ENCODE measurements at places on chromosomes 6 and 20. TPM values are rescaled to one million over a fixed set of nuclear protein-coding genes. Genes with fewer than 3 reads are reported as not detected.

GRCh38 chr6:21295506-21296240 lies 297.9 kb upstream of the SOX4 start:
- peak; percentile 45 for DNase-seq

DNA sequence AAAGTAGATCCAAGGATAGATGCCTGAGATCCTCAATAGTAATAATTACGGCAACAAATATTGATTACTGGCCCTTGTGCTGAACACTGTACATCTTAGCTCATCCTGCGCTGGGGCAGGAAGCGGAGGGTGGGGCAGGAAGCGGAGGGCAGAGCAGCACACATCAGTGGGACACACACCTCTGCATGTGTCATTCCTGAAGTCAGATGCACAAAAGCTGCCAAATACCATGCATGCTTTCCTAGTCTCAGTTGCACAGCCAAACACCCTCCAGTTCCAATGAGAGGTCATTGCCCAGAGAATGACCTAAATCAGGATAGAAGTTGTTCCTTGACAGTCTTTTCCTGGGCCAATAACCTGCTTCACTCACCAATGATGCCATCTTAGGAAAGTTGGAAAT lies 74.4 kb upstream of the FOXC1 start:
- DNase-seq: no peak

DNA sequence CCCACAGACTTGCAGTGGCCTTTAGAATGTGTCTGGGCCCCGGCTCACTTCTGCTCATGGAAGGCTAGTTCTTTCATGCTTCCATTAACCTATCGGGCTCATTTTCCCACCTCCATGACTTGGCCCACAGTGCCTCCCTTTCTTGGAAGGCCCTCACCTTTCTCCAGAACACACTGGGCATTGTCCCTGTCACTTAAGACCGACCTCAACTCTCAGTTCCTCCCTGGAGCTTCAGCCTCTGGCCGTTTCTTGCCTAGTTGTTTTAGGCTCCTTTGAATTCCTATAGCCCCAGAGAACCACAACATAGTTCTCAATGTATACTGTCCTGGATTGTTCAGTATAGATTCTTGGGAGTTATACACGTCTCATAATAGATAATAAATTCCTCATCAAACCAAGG lies 19.3 kb upstream of the TNFAIP3 start:
- DNase-seq: no peak

DNA sequence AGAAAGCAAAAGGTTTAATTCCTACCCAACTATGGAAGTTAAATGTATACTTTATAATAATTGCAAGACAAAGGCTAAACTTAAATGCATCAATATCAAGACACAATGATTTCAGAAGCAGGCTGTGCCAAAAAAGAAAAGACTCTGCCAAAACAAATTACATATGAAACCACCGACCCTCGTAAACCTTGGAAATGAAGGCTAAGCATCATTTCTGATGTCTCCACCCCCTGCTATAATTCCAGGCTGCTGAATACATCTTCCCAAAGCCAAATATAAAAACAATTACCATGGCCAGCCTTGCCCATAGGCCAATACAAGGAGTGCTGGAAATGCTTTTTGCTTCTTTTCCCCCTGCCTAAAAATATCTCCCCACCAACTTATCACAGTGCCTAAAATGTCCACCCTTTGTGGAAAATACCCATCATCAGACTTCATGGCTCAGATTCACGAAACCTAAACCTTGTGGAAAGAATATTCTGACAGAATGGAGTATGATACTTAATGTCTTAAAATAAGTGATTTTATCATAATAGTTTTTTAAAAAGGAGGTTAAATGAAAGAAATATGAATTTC lies 37.4 kb downstream of the RCAN2 start:
- DNase-seq: no peak

The VNN1 gene
- 0.27 TPM for polyA plus RNA-seq
